ENCODE measurements at places on chromosomes 5 and 9.
A peak's percentile ranks its signal among the peaks of the same experiment; 100 is the strongest.

DNA sequence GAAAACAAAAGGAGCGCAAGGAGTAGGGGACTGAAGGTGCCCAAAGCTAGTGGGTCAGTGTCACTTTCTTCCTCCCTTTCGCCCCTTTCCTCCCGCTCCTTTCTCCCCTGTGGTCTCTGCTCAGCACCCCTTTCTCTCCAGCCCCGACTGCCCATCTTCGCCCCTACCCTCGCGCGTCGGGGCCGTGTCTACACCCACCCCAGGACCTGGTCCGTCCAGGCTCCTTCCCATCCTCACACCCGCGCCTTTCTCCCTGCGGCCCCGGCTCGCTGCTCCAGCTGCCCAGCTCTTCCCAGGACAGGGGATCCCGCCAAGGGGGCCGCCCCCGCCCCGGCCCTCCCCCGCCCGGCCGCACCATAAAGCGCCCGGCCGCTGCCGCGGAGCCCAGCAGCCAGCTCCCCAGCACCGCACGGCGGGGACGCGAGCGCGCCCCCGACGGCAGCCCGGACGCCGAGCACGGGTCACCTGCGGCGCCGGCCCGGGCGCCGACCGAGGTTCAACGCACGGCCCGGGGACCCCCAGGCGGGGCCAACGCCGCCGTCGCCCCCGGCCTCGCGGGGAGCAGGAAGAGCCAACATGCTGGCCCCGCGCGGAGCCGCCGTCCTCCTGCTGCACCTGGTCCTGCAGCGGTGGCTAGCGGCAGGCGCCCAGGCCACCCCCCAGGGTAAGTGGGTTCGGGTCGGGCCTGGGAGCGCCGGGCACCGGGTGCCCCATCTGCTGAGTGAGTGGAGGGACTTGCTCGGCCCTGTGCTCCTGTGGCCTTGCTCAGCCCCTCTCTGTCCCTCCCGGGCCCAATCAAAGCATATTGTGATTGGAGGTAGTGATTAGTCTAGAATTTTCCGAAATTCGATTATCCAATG lies at the start of gene THBS4:
Gene THBS4, plus strand, starts transcription at position 387 of the 860 bp plus-strand sequence. Its CDS starts 190 bp downstream, at position 577.
- H3K4me1 ChIP-seq: no peaks in the 10 kb centered on the region
- peaks cover 46% of the 10 kb centered on the region for H3K27me3 ChIP-seq
- DNase-seq: no peak
- H3K4me3 ChIP-seq: no peak within 1 kb of the TSS
- no peaks in the 10 kb centered on the region for H3K36me3 ChIP-seq
- H3K27ac ChIP-seq: no peak within 1 kb of the TSS

- peaks cover 7% of the 10 kb centered on the region for H3K4me1 ChIP-seq
- DNase-seq: no peak
- no peak overlapping the region for H3K4me3 ChIP-seq
Observed at GRCh38 chr9:77872863-77873262, 158.7 kb downstream of the GNAQ start.

DNA sequence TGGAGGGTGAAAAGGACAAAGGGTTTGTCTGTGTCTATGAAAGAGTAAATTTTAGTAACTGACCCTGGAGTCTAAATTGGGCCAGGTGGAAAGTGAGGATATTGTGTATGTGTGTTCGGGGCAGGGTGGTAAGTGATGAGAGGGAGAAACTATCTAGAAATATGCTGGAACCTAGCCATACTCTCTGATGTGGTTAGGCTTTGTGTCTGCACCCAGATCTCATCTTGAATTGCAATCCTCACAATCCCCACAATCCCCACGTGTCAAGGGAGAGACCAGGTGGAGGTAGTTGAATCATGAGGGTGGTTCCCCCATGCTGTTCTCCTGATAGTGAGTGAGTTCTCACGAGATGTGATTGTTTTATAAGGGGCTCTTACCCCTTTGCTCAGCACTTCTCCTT lies 60.6 kb downstream of the COMMD10 start:
- DNase-seq: no peak
- no peaks in the 10 kb centered on the region for H3K36me3 ChIP-seq
- H3K4me1 ChIP-seq: no peaks in the 10 kb centered on the region
- H3K4me3 ChIP-seq: no peak overlapping the region
- H3K27ac ChIP-seq: no peak overlapping the region

GRCh38 chr9:124438091-124438490 lies 12.2 kb upstream of the ADGRD2 start:
- DNase-seq: no peak
- no peak overlapping the region for H3K4me3 ChIP-seq
- H3K4me1 ChIP-seq: peaks cover 7% of the 10 kb centered on the region
- H3K27ac ChIP-seq: no peak overlapping the region
- no peaks in the 10 kb centered on the region for H3K27me3 ChIP-seq

- no peaks in the 10 kb centered on the region for H3K27me3 ChIP-seq
- peak overlapping the region; percentile 16 for H3K27ac ChIP-seq
- H3K36me3 ChIP-seq: no peaks in the 10 kb centered on the region
- H3K4me1 ChIP-seq: peaks cover 17% of the 10 kb centered on the region
Observed at GRCh38 chr5:82635561-82636288, 357.6 kb upstream of the RPS23 start.

- DNase-seq: no peak
- peak overlapping the region; percentile 15 for H3K27ac ChIP-seq
- peaks cover 8% of the 10 kb centered on the region for H3K4me1 ChIP-seq
Observed at GRCh38 chr9:90007516-90008440, 403.0 kb downstream of the GADD45G start.

DNA sequence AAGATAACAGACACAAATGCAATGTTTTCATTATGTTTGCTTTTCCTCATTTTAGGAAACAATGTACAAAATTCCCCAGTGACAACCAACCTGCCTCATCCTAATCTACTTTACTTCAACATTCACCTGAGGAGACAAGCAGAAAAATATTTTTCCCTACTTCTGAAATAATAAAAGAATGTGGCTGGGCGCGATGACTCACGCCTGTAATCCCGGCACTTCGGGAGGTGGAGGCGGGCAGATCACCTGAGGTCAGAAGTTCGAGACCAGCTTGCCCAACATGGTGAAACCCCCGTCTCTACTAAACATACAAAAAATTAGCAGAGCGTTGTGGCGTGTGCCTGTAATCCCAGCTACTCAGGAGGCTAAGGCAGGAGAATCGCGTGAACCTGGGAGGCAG lies 36.9 kb downstream of the MYO10 start:
- no peaks in the 10 kb centered on the region for H3K27me3 ChIP-seq
- no peak overlapping the region for H3K27ac ChIP-seq
- no peak overlapping the region for H3K4me3 ChIP-seq
- DNase-seq: no peak
- no peaks in the 10 kb centered on the region for H3K36me3 ChIP-seq

- DNase-seq: no peak
- H3K27me3 ChIP-seq: no peaks in the 10 kb centered on the region
- H3K36me3 ChIP-seq: no peaks in the 10 kb centered on the region
- H3K27ac ChIP-seq: no peak overlapping the region
- no peak overlapping the region for H3K4me3 ChIP-seq
Observed at GRCh38 chr5:106321242-106321641, 1349.5 kb downstream of the EFNA5 start.

DNA sequence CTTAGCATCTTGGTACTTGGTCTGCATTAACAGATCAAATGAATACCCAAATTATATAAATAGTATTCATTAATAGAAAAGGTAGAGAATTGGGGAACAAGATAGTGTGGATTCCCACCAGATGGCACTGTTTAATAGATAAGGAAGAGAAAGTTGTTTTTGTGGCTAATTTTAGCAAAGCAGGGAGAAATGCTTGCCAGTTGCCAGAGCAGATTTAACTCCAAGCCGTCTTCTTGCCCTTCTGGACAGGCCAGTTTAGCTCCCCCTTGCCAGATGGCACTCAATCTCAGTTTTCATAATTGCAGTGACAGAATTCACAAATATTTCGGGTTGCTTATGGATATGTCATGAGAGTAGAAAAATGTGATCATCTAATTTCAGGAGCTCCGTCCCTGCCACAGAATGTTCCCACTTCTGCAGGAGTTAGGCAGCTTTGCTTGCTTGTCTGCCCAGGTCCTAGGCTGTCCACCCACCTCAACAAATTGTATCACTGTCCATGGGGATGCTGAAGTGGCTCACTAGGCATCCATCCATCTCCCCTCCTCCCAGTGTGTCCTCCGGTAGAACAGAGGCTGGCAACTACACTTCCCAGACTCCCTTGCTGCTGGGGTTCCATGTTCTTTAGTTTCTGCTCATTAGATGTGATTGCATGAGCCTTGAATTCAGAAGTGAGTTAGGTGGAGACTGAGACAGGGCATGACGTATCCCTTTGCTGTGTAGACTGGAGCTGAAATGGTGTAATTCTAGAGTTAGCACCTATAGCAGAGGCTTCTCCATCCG lies 11.8 kb upstream of the HEXB start:
- no peaks in the 10 kb centered on the region for H3K27me3 ChIP-seq
- no peak for DNase-seq
- H3K27ac ChIP-seq: no peak overlapping the region

DNA sequence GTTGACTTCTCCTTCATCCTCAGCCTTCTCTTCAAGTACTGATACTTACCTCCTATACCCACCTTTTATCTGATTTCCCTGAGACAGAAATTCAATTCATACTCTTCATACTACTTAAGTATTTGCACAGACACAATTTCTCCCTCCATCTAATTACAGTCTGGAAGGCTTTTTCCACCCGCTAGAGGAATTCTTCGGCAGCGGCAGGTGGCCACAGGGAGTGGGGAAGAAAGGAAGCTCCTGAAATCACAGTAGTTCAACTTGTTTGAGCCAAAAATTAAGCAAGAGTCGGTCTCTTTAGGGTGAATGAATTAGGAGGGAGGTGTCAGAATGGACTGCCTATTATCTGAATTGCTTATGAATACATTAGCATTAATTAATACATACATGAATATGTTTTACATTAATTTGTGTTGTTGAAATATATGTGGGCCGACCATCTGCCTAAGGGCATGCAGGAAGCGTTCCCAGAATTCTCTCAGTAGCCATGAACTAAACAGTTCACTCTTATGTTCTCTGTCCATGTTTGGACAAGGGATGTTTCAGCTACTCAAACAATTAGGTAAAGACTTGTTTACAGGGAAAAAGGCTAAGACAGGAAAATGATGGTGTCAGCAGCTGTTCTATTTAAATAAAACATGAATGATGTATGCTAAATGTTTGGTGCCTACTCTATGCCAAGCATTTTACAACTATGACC lies 101.4 kb upstream of the SMARCA2 start:
- H3K27me3 ChIP-seq: no peaks in the 10 kb centered on the region
- H3K27ac ChIP-seq: no peak overlapping the region
- no peak for DNase-seq
- no peaks in the 10 kb centered on the region for H3K36me3 ChIP-seq
- H3K4me3 ChIP-seq: no peak overlapping the region

GRCh38 chr5:172453986-172454357 lies 353 bp downstream of the SH3PXD2B start:
- peaks cover 16% of the 10 kb centered on the region for H3K36me3 ChIP-seq
- H3K4me1 ChIP-seq: peaks cover 21% of the 10 kb centered on the region
- H3K4me3 ChIP-seq: peak overlapping the region; percentile 93
- DNase-seq: peak; percentile 66

DNA sequence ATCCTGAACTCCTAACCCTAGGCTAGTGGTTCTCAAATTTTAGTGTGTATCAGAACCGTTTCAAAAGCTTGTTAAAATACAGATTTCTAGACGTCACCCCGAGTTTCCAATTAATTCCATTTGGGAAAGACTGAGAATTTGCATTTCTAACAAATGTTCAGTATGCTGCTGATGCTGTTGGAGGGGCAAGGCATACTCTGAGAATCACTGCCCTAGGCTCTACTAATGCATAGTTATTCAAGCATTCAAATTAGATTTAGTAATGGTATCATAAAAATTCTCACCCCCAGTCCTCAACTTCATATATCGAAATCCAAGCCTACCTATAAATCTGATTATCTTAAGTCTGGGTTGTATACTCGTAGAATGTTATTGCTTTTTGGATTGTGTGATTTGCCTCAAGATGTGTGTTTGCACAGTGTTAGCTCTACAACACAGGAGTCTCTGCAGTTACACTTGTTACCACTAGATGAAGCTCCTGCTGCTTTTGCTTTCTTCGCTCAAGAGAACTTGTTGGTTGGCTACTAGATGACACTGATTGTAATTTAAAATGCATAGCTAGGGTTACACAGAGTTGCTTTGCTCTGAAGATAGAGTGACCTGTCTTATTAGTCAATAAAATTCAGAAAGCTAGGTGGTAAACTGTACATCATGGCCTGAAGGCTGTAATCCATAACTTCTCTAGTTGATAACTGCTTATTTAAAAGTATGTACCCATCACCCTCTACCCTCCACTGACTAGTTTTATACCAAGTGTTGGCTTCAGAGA lies 7.5 kb upstream of the ERAP2 start:
- no peaks in the 10 kb centered on the region for H3K36me3 ChIP-seq
- H3K27ac ChIP-seq: no peak overlapping the region
- H3K4me1 ChIP-seq: no peaks in the 10 kb centered on the region
- H3K4me3 ChIP-seq: no peak overlapping the region
- DNase-seq: no peak

DNA sequence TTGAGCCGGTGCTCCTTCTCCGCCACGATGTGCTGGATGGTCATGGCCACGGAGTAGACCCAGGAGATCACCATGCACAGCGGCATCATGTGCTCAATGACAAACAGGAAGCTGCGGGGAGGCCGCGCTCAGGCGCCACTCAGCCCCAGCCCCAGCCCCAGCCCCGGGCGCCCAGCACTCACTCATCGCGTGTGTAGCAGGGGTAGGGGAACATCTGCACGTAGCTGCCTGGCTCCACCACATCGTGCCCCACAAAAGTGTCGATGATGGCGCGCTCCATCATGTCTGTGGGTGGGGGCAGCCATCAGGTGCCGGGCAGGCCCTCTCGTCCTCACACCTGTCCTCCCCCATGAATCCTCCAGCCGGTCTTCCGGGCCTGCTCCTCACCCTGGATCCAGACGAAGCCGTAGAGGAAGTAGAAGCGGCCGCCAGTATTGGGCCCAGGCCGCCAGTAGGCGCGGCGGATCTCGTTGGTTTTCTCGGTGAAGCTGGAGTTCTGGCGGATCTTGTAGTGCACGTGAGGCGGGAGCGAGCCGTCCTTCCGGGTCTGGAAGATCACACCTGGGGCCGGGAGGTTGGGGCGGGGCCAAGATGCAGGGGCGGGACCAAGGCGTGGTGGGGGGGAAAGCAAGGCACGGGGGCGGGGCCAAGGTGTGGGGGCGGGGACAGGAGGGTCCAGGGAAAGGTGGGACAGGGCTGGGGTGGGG lies 10.1 kb downstream of the ABCA2 start:
- no peaks in the 10 kb centered on the region for H3K4me1 ChIP-seq
- DNase-seq: no peak
- no peak overlapping the region for H3K27ac ChIP-seq
- no peaks in the 10 kb centered on the region for H3K27me3 ChIP-seq
- H3K36me3 ChIP-seq: no peaks in the 10 kb centered on the region

GRCh38 chr5:17233488-17233887 lies 16.1 kb downstream of the BASP1 start:
- DNase-seq: no peak
- H3K4me1 ChIP-seq: peaks cover 43% of the 10 kb centered on the region
- H3K27ac ChIP-seq: no peak overlapping the region
- H3K4me3 ChIP-seq: no peak overlapping the region

Data from RWPE2 (cell line).